Nucleus accumbens (tissue), 56 donors: ENCODE measurements at places on chromosomes 11 and 22.

- DNase-seq, result no peak
Measured at GRCh38 chr11:20353829-20354434, 9.6 kb upstream of the HTATIP2 start.

DNA sequence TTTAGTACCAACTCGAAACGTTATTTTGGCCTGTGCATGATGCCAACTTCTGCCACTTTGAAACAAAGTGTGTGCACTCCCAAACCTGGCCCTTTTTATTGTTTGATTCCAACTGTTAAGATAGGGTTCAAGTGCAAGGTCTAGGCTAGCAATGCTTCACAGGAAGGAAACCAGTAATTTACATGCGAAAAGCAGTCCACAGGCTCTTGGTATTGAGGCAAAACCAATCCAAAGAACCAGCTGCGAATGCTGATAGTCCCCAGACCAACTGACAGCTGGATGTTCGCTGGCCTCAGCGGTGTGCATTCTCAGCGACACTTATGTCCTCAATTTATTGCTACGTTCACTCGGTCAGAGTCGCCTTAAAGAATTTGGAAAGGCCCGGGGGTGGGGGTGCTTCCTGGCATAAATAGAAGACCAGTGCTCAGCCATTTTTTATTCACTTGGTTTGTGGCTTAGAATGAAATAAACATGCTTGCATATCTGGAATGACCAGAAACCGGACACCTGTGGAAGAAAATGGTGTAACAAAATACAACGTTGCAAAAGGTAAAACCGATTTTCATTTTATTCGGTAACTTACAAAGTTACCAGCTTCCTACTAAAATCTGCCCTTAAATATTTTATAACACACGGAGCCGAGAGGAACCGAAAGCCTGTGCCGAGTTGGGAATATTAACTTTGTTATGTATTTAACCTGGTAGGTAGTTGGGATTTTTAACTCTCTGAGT, 1.6 kb downstream of the CPT1A start:
- DNase-seq, result no peak

DNA sequence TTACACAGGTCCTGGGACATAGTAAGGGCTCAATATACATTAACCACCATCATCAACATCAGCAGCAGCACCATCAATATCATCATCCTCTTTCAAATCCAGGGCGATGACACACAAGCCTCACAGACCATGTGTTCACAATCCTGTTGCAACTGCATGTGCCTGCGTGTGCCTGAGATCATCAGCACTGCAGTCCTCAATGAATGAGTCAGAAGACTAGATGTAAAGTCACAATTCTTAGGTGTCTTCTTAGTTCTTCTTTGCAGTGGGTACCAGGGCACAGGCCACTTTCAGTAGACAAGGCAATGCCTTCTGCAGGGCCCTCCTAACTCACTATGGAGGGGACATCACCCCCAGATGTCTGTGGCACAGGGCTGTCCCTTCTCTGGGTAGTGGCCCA, 111.1 kb downstream of the MYO18B start:
- DNase-seq, result no peak

DNA sequence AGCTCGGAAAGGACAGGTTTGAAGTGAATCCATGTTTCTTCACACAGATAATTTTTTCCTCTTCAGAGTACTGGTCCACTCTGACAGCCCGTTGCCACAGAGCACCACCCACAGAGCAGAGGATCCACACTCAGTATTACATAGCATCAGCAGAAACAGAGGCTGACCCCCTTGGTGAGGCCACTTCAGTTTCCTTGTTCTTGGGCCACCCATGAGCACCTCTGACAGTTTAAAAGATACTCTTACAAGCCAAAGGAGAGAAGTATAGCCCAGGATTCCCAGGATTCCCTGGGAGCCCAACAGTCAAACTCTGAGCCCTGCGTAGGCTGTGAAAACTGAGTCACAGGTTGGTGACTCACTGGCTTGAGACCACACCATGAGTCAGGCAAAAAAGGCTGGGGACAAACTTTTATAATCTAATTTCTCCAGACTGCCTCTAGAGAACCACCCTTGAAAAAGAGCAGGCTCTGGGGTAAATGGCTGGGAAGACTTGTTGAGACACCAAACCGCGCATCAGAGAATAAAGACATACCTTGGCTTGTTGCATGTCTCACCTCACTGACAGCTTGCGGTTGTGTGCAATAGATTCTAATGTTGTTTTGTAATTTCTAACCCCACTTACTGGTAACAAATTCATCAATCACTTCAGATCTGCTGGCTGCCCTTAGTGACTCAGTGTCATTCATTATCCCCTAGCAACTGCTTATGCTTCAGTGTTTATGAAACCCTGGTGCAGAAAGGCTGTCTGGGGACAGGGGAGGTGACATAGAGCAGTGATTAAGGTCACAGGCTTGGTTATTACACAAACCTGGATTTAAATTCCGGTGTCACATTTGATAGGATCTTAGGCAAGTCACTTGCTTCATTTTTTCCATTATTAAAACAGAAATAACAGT, 56.9 kb upstream of the PRSS23 start:
- DNase-seq, result peak; percentile 19

- DNase-seq, result no peak
Measured at GRCh38 chr11:26942356-26942755, 51.6 kb upstream of the FIBIN start.

DNA sequence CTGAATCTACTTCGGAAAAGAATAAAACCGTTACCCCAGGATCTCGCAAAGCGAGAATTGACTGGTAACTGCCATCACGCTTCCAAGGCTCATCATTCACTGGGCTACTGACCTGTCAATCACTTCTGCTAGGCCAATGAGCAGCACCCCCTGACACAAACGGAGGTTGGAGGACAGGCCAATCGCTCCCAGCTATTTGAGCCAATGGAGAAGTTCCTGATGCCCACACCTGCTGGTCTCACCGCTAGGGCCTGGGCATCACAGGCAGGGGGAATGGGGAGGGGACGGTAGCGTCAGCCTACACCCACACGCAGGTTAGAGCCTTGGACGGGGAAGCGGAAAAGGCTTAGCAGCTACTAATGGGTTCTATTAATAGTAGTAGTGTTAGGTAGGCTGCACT, 56.7 kb upstream of the CHST1 start:
- DNase-seq, result no peak

DNA sequence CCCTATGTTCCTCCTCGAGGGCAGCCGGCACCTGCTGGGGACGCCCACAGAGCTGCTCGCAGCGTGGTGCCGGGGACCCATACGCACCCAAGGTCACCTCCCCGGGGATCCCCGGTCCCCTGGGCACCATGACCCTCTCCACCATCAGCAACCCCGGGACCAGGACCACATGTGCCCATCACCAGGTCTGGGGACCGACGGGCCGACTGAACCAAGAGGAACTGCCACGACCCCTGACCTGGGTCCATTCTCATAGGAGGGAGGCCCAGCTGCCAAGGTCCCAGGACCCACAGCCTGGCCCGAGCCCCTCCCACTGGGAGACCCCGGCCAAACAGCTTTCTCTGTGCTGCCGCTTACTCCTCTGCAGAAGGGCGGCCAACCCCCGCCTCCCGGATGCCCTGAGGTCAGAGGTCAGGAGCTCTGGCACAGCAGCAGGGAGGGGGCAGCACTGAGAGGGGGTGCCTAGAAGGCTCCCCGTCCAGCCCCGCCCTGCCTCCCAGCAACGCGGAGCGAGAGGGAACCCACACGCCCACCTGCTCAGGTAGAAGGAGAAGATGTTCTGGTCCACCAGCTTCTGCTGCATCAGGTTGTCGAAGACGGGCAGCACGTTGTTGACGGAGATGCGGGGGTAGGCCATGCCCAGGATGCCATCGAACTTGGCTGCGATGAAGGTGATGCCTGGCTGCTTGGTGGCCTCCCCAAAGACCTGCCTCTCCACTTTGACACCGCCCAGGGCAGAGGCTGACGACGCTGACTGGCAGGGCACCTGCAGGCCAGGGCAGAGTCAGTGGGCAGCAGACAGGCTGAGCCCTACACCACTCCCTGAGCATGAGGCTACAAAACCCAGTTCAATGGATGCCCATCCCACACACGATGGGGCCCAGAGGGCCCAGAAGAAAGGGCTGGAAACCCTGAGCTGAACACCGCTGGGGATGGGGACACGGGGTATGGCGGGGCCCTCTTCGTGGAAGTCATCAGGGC, 6.6 kb downstream of the CTSD start:
- no peak for DNase-seq

DNA sequence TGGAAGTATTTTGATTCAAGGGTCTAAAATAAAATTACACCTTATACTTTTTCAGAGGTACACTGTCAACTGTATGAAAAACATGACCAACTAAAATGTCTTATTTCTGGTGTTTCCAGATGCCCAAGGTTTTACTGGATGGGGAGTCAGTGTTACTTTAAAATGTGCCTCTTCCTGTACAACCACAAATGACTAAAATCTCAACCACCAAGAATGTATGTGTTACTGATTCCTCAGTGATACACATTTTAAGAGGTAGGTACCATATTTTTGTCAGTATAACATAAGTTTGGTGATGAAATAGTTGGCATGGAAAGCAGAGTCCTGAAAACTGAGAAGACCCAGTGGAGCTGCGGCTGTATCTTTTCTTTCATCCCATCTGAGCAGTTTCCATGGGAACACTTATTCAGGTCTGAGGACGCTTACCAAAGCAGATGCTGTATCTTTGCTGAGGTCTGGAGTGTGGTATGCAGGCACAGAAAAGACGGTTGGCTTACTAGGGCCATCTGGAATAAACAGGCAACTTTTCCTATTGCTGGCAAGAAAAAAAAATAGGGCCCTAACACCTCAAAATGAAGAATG, 21.2 kb upstream of the TP53AIP1 start:
- DNase-seq, result no peak

DNA sequence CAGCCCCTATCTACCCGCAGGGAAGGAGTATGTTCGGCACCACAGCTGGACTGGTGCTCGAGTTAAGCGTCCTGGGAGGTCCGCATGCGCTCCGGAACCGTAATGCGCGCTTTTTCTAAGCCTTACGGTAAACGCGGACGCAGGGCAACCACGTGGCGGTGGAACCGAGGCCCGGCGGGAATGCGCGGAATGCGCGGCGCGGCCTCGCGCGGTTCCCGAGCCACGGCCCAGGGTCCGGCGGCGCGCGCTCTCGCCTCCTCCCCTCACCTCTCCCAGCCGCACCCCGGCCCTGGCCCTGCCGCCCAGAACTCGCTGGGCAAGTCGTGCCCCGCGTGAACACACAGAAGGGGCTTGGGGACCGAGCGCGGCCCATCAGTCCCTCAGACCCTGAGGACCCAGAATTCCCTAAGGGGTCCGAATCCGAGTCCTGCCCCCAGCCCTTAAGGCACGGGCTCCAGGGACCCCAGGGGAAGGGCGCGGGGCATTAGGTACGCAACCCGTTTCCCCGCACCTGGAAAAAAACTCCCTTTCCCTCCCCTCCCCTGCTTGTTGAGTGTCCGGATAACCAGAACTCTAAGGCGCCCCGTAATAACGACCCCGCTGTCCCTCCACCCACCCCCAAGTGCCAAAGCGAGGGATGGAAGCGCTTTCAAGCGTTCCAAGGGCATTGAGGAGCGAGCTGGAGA, 4.3 kb upstream of the CCND1 start:
- no peak for DNase-seq

DNA sequence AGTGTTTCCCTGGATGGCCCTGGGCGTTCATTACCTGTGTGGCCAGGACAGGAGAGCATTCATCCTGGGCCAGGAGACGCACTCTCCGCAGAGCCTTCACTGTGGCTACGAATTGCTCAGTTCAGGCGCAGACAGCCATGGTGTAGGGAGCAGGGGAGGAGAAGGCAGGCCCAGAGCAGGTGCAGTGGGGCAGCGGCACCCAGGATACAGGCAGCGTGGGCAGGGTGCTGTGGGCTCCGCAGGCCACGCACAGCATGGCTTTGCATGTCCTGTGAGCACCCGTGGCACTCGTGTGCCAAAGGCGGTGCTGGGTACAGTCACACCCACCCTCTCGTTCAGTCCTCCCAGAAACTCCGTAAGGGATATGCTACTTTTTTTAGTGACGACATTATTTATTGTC, 124.2 kb upstream of the B3GAT1 start:
- no peak for DNase-seq

DNA sequence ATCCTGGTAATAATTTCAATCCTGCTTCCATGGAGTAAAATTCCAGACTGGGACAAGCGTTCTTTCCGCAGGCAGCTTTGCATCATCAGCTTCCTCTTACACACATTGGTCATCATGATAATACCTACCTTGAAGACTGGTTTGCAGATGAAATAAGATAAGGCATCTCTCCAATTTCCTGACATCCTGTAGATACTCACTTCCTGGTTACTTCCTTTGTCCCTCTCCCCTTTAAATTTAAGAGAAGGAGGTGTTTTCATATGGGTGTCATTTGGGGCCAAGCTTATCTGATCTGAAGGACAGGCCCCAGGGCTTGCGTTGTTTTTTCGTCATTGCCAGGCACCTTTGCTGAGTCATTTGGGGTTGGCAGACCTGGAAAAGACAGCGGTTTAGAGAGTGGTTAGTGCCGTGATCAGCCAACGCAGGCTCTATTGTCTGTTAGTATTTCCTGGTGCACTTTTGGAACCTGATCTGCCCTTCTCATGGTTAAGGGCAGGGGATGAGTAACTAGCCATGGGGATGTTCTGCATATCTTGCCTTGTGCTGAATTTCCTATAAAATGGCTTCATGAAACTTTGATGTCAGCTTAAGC, 24.1 kb downstream of the GRAMD1B start:
- DNase-seq, result no peak
